ENCODE measurements at places on chromosomes 1 and 21.

- no peak for DNase-seq
Observed at GRCh38 chr1:67060811-67061218, 6.9 kb upstream of the SLC35D1 start.

DNA sequence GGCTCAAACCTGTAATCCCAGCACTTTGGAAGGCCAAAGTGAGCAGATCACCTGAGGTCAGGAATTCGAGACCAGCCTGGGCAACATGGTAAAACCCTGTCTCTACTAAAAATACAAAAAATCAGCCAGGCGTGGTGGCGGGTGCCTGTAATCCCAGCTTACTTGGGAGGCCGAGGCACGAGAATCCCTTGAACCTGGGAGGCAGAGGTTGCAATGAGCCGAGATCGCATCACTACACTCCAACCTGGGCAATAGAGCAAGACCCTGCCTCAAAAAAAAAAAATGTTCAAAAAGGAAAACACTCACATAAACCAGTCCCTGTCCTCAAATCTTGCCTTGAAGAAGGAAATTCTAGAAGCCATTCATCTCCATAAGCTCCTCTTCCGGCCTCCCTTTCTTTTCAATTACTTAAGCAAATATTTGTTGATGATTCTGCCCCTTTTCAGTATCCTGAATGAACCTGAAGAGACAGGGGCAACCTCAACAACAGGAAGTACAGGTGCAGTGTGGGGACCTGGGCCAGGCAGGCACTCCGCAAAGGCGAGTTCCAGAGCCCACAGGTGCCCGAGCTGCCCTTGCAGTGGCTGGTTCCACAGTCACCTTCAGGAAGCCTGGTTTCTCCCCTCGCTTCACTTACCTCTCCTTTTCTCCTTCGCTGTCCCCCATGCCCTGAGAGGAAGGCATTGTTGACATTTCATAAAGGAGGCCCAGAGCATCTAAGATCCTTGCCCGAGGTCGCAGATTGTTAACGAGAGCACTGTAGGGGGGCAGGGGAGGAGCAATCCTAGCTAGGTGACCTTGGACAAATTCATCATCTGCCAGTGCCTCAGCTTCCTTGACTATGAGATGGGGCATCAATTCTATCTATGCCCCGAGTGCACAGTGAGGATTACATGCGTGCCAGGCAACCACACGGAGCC is 8.9 kb upstream of the LEFTY1 start:
- DNase-seq, result no peak

DNA sequence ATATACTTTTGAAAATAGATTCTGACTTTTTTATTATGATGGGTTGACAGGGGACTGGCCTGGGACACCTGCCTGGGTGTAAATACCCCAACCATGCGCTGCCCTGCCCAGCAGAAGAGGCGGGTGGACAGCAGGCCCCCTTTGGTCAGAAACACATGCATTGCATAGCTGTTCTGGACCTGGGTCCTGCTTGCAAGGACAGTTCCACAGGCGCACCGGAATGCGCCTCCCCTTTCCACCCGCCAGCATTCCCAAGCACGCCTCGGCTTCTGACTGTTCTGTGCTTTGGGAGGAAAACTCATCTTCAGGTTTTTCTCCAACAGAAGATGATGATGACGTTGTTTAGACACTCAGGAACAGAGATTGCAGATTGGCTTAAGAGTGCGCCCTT is 428 bp upstream of the ZNF678 start:
- DNase-seq, result no peak

DNA sequence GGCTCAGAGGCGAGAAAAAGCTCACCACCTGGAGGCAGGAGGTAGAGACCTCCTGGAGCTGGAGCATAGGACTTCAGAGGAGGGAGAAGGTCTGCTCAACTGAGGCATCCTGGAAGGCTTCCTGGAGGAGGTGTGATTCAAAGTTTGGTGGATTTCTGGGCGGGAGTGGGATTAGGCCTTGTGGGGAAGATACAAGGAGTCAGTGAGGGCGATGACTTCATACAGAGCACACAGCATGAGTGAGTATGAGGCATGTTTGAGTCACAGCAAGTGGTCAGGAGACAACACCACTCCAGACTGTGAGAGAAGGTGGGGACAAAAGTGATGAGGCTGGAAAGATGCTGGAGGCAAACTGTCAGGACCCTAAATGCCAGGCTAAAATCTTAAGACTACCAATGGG is 77.6 kb downstream of the MATN1 start:
- DNase-seq, result no peak

- peak; percentile 71 for DNase-seq
Observed at GRCh38 chr1:202961220-202961880, 3.2 kb upstream of the ADIPOR1 start.

GRCh38 chr1:156664046-156664766 is 13.0 kb downstream of the NES start:
- peak; percentile 40 for DNase-seq

- no peak for DNase-seq
Observed at GRCh38 chr1:73517603-73518191, 680.3 kb downstream of the LRRIQ3 start.

DNA sequence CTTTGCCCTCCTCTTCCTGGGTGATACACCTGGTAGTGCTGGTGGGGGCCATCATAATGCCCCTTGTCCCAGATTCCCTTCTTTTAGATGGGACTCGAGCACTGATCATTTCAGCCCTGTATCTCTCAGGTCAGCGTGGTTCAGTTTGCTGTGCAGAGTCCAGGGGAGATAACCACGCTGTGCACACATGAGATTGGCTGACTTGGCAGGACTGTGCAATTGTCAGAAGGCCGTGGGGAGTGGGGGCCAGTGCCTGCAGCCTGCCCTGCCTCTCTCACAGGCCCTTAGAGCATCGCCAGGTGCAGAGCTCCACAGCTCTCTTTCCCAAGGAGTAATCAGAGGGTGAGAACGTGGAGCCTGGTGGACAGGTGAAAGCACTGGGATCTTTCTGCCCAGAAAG is 15.2 kb downstream of the EPHX1 start:
- peak; percentile 59 for DNase-seq

GRCh38 chr1:67323087-67323486 is 15.4 kb downstream of the IL12RB2 start:
- DNase-seq, result no peak

DNA sequence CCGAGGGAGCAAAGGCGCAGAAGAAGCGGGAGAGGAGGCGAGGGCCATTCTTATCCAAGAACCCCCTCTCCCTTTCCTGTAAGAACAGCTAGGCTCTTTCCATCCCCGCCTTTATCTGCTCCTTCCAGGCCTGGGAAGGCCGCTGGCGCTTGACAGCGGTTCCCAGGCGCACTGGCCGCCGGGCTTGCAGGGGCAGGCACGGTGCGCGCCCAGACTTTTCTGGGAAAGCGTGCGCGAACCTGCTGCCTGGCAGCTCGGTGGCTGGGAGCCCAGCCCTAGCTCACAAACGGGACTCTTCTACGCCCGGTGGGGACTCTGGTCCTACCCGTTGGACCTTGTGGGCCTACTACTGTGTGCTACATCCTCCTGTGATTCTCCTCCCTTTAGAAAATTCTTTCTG is 8.8 kb upstream of the IFNLR1 start:
- DNase-seq, result no peak

DNA sequence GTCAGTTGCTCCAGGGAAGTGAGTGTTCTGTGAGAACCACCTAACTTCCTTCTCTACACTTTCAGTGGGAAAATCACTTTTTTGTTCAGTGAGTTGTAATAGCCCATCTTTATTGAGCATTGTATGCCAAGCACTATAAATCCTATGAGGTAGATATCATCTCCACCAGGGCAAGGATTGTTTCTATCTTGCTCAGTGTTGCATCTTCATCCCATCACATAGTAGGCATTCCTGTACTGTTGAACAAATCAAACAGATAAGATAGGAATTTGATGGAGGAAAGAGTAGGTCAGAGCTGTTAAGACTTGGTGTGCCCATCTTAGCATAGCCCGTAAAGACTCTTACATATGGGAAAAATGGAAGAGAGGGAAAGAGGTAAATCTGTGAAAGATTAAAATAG is 2.9 kb upstream of the PIGV start:
- DNase-seq, result no peak

DNA sequence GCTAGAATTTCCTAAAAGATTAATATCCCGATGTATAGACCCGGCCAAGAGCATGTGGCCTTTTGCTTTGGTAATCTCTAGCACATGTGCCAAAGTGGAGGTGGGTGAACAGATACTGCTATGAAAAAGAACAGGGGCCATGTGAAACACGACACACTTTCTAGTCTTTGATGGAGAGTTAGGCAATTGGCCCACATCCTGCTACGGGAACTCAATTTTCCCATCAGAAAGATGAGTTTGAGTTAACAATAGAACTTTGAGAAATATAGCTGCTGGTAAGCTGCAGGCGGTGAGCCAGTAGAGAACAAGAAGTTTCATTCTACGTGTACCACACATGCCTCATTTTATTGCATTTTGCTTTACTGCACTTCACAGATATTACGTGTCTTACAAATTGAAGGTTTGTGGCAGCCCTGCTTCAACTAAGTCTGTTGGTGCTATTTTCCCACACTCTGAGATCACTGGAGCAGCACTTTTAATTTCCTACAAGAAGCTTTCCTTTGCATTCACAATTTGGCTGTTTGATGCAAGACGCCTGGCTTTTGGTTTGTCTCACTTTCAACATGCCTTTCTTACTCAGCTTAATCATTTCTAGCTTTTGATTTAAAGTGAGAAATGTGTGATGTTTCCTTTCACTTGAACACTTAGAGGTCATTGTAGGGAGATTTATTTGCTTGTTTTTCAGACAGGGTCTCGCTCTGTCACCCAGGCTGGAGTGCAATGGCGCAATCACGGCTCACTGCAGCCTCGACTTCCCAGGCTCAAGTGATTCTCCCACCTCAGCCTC is 46.3 kb downstream of the HTR6 start:
- DNase-seq, result no peak

DNA sequence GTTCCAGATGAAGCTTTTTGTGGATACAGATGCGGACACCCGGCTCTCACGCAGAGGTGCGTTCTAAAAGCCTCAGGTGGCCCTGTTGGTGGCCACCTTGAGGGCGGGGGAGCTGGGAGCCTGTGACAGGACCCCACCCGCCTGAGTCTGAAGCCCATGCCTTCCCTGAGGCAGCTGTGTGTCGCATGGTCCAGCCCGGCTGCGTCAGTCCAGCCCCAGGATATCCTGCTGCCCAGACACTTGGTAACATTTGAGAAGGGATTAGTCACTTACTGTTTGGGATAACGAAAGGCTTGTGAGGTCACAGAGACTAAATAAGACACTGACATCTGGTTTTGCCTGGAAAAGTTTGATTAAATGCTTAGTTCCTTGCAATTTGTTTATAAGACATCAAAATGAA is 68.9 kb downstream of the UCK2 start:
- no peak for DNase-seq

GRCh38 chr1:165423136-165423535 is 21.8 kb downstream of the RXRG start:
- DNase-seq, result no peak

DNA sequence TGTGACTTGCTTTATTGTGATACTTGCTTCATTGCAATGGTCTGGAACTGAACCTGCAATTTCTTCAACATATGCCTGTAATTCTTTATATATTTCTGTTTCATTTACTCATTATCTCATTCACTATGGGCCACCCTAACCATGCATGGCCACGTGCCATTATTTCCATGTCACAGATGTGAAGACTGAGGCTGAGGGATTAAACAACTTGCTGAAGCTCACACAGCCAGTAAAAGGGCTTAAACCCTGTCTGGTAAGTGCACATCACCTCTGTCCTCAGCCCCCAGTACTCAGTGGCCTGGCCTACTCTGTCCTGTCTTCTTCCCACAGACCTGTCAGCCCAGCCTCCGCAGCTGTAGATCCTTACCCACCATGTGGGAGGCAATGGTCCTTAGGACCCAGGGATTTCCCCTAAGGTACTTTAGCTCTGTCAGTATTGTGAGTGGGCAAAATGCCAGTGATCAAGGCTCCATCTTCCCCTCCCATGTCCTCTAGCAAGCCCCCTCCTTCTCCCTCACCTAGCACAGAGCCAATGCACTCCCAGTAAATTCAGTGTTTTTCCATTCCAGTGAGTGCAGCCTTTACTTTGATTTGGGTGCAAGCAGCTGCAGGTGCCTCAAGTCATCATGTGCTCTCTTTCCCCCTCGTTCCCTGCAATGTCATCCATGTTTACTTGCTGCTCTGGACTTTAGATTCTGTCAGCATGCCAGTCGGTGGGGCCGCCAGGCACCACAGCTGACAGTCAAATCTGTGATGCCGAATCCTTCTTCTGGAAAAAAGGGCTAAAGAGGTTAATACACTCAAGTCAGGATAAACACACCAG is 228.2 kb upstream of the PROX1 start:
- DNase-seq, result peak; percentile 10

DNA sequence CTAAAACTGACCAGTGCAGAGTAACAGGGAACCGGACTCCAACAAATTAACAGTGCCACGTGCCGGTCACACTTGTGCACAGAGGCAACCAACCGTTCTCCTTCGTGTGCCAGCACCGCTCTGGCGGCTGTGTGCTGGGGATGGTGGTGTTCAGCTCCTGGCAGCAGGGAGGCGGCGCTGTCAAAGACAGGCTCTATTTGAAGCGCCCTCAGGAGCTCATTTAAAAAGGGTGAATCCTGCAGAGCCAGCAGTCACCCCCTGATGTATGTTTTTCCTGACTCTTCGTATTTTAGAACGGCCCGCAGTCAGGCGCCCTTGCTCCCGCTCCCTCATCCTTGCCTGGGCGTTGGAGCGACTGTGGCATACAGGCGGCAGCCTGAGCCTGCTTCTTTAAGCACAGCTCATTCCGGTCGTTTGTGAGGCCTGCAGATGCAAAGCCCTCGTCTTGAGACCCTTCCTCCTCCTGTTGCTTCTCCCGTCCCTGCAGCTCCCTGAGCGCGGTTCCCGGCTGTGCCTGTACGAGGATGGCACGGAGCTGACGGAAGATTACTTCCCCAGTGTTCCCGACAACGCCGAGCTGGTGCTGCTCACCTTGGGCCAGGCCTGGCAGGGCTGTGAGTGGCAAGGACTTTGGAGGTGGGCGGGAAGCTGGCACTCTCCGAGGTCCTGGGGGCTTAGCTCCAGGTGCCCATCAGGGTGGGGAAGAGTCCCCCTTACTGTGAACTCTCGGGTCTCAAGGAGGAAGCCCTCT is 1.1 kb downstream of the DFFB start:
- DNase-seq, result no peak

DNA sequence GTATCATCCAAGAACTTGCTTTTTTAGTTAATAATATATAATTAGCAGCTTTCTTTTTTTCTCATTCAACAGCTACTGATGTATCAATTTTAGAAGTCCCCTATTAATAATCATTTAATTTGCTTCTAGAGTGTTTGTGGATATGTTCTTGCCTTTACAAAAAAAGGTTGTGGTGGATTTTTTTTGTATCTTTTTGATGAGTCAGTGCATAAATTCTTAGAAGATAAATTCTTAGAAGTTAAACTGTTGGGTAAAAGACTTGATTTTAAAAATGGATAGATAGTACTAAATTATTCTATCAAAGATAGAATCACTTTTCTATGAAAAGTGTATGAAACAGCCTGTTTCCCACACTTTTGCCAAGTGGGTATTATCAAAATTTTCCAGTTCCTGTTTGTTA is 11.9 kb downstream of the FGGY start:
- DNase-seq, result no peak

GRCh38 chr1:62159940-62160348 is 34.7 kb upstream of the L1TD1 start:
- DNase-seq, result no peak

- DNase-seq, result no peak
Observed at GRCh38 chr1:9203511-9203982, 31.0 kb upstream of the H6PD start.

Measured in NCI-H2171 treated with DMSO at 0.1 percent for 48 hours (cell line).